ENCODE measurements at places on chromosomes 11 and 22.

GRCh38 chr11:123393312-123393927 is 36.6 kb upstream of the GRAMD1B start:
- H3K36me3 ChIP-seq: no peaks in the 10 kb centered on the region
- H3K4me3 ChIP-seq: no peak overlapping the region
- H3K4me1 ChIP-seq: peaks cover 23% of the 10 kb centered on the region
- H3K27me3 ChIP-seq: no peaks in the 10 kb centered on the region
- no peak for DNase-seq

DNA sequence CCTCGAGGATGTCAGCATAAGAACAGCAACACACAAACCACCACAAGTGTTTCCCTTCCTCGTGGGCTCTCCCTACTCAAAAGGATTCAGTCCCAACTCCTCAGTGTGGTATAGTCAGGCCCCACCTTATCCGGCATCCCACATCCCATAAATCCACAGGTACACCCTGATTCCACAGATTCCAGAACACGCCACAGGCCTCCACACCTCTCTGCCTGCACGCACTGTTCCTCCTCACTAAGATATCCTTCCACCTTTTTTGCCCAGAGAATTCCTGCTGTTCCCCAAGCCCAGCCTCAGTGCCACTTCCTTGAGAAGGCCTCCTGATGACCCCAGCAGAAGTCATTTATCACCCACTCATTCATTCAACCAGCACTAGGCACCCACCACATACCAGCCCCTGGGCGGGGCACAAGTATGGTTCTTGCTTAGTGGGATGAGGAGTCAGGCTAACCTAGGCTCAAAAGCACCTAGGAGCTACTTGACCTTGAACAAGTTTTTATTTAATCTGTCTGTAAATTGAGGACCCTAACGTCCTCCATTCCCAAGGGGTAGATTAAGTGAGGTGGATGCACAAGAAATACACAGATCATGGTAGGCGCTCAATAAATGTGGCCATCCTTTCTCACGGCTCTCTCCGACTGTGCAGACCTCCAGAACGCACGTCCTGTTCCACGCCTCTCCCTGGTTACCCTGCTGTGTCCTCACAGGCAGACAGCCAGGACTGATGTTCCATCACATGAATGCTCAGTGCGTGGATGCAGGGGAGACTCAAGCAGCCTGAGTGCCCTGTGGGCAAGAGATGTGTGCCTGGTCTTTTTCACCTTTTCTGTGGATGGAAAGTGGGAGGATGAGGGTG is 2.1 kb upstream of the KCNJ4 start:
- H3K4me1 ChIP-seq: no peaks in the 10 kb centered on the region
- no peak for DNase-seq
- H3K36me3 ChIP-seq: no peaks in the 10 kb centered on the region
- no peaks in the 10 kb centered on the region for H3K27me3 ChIP-seq
- no peak overlapping the region for H3K4me3 ChIP-seq

DNA sequence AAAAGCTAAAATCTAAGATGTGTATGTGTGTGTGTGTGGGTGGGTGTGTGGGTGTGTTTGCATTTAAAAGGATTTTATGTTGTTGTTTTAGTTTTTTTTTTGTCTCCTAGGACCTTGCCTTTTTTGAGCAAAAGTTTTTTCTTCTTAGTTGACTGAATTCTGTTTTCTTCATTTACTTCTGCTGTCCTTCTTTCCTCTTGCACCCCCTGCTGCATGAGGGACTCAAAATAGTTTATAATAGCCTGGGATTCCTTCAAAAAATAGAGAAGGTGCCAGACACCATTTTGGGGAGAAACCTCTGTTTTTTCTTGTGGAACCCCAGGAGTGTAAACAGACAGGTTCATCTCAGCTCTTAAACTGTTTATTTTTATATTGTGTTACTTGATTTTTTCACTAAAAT is 817.7 kb downstream of the TBC1D22A start:
- no peaks in the 10 kb centered on the region for H3K4me1 ChIP-seq
- H3K27me3 ChIP-seq: no peaks in the 10 kb centered on the region
- DNase-seq: no peak
- no peak overlapping the region for H3K27ac ChIP-seq
- H3K4me3 ChIP-seq: no peak overlapping the region

DNA sequence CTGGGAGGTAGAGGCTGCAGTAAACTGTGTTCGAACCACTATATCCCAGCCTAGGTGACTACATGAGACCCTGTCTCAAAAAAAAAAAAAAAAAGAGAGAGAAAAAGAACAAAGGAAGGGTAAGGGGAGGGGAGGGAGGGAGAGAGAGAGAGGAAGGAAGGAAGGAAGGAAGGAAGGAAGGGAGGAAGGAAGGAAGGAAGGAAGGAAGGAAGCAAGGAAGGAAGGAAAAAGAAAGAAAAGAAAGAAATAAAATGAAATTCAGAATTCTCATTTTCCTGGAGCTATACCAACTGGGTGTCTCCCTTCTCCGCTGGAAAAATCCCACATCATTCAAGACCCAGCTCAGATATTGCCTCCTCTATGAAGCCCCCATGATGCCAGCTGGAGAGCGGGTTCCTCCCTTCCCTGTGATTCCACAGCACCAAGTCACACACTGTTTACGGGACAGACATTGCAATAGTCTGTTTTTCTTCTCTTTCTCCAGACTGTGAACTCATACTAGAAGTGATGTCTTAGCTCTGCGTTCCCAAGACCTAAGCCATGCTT is 3.0 kb upstream of the PPFIA1 start:
- no peaks in the 10 kb centered on the region for H3K36me3 ChIP-seq
- no peak overlapping the region for H3K27ac ChIP-seq
- no peak for DNase-seq
- H3K4me3 ChIP-seq: no peak overlapping the region

GRCh38 chr11:43937434-43938411 is 4.7 kb upstream of the C11orf96 start:
- H3K4me3 ChIP-seq: no peak overlapping the region
- no peaks in the 10 kb centered on the region for H3K27me3 ChIP-seq
- no peaks in the 10 kb centered on the region for H3K36me3 ChIP-seq
- no peak overlapping the region for H3K27ac ChIP-seq
